ENCODE measurements at places on chromosomes 2 and 18.

- DNase-seq: no peak
These were observed 156.1 kb downstream of the HAUS1 start for GRCh38 chr18:46260016-46260878.

DNA sequence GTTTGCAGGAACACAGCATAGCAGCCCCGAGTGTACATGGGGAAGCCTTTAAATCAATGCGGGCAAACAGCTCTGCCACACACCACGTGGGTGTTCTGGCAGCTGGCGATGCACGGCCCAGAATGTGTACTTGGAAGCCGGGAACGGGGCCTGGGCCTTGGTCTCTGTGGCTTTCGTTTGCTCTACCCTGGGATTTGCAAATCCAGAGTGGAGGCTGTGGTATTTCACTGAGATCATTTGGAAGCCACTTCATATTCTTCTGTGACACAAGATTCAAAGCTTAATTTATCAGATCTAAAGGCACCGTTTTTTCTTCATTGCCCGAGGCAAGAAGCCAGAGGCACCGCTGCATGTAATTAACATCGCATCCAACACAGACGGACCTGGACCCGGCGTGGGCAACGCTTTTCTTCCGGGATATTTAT lies 246.3 kb upstream of the MYT1L start:
- peak; percentile 76 for DNase-seq

GRCh38 chr2:176083796-176084261 lies at the start of gene EVX2:
TSS of gene EVX2 (minus strand) at chr2:176083962. CDS start at chr2:176083776, 186 bp downstream.
- DNase-seq: no peak

DNA sequence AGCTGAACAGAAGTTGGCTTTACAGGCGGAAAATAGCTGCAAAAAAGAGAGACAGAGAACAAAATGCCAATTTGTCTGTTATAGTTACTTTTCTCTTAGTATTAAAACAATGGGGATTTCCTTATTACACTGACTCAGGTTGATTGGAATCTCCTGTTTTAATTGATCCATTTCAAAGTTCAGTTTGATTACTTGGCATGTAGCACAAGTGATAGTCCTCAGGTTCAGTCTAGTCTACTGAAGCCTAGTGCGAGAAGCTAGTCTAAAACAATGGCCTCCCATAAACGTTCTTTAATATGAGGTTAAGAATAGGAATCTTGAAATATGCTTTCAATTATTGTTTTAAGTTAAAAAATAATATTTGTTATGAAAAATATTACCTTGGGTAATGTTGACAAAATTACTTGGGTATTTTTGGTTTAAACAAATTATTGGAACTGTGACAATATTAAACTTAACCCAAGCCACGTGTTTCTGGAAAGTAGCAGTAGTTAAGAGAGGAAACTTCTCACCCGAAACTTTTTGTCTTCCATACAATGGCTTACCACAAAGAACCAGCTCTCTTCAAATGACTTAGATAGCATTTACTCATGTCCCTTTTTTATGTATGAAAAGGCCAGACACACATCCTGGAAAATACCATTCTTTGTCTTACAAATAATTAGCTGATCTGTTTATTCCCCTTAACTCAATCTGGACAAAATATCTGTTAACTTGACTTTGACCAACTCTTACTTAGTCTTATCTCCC lies 1326.2 kb upstream of the TMEFF2 start:
- no peak for DNase-seq

GRCh38 chr2:8006181-8006580 lies 675.7 kb upstream of the ID2 start:
- DNase-seq: no peak

DNA sequence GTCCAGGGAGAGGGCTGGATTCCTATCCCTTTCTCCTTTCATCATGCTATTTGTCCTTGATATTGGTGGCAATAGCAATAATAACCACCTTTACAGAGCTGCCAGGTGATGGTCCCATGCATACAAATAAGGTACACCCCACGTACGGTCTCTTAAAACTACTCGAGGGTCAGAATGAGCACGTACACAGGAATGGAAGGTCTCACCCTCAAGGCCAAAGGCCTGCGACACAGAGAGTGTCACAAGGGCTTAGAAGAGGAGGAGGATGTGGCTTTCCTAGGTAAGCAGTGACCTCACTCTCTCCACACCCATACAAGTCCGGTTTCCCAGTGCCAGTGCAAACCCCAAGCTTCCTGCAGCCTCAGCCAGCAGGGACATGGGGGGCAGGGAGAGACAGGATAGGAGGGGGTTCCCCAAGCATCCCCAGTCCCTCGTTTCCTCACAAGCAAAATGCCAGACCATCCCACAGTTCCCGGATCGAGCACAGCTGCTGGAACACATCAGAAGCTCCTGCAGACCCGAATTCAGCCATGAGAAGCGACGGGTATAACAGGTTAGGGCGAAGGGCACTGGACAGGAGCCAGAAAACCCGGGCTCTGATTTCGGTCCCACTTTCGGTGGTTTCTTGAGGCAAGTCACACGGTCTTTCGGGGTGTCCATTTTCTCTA lies 49.2 kb downstream of the PLB1 start:
- no peak for DNase-seq

DNA sequence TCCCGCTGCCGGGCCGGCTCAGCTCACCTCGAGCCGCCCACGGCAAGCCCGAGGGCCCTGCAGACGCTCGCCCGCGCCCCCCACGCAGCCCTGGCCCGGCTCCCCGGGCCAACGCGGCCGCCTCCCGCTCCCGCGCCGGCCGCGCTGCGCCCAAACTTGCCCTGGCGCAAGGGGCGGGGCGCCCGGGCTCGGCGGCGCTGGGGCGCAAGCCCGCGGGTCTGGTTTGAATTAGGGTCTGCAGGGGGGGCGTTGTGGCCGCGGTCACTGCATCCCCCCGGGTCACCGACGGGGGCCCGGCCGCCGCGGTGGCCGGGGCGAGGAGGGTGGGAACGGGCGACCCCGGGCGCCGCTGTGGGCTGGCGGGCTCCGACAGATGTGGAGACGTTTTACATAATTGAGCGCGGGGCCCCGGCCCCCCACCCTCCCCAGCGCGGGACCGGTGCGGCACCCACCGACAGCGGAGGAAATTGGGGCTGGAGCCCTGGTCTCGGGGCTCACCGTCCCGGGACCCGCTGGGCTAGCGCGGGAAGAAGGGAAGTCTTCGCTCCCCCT lies 690 bp downstream of the SDC1 start:
- no peak for DNase-seq

- DNase-seq: peak; percentile 57
These were observed 752 bp downstream of the MGAT4A start for GRCh38 chr2:98730053-98730706.

GRCh38 chr2:214631406-214631805 lies 178.1 kb downstream of the BARD1 start:
- no peak for DNase-seq

DNA sequence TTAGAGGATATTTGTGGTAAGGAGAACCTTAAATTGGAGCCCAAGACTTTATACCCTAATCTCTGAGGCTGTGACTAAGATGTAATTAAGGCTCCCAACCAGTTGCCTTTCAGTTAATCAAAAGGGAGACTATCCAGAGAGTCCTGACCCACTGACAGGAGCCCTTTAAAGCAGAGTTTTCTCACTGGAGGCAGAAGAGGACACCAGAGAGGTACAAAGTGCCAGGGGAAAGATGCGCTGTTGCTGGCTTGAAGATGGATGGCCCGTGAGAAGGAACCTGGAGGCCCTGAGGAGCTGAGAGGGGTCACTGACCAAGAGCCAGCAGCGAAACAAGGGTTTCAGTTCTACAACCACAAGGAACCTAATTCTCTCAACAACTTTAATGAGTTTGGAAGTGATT lies 137.3 kb downstream of the TMEM131 start:
- DNase-seq: no peak

- DNase-seq: no peak
These were observed 39.3 kb upstream of the ITSN2 start for GRCh38 chr2:24399434-24400206.

DNA sequence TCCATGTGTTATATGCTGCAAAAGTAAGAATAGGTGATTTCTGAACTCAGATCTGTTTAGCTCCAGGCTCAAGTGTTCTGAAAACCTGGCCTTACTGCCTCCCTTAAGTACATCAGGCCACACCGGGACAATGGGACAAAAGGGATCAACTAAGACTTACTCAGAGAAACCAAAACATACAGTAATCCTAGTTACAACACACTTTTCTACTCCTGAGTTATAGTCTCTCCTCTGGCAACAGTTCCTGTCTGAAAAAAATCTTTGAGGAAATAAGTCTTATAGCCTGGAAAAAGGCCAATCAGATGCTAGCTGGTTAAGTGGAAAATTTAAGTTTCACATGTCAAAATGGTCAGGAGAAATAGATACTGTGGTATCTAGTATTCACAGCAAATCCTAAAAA lies 5.6 kb downstream of the METTL5 start:
- no peak for DNase-seq

GRCh38 chr2:11391942-11392266 lies 47.5 kb upstream of the ROCK2 start:
- DNase-seq: no peak

- no peak for DNase-seq
These were observed 12.9 kb upstream of the MC5R start for GRCh38 chr18:13810950-13811485.

DNA sequence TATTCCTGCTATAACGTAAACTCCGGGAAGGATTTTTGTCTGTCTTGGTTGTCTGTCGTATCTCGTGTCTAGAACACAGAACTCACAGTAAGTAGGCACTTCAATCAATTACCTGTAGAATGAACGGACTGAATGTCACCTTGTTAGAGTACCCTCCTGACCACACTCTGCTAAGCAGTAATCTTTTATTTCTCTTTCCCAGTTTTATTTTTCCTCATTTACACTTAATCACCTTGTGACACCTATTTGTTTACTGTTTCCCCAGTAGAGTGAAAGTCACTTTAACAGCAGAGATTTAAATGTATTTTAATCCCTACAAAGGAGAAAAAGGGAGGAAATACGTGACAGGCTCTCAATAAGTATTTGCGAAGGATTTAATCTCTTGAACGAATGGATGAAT lies 514 bp upstream of the EPB41L5 start:
- DNase-seq: no peak

GRCh38 chr2:55519938-55520885 lies 694 bp downstream of the CFAP36 start:
- no peak for DNase-seq

- no peak for DNase-seq
These were observed 235.9 kb downstream of the SETBP1 start for GRCh38 chr18:44916429-44917207.

GRCh38 chr18:45107425-45107824 lies 426.7 kb downstream of the SETBP1 start:
- no peak for DNase-seq

- DNase-seq: no peak
These were observed 94.7 kb upstream of the SP3 start for GRCh38 chr2:174059884-174060244.

DNA sequence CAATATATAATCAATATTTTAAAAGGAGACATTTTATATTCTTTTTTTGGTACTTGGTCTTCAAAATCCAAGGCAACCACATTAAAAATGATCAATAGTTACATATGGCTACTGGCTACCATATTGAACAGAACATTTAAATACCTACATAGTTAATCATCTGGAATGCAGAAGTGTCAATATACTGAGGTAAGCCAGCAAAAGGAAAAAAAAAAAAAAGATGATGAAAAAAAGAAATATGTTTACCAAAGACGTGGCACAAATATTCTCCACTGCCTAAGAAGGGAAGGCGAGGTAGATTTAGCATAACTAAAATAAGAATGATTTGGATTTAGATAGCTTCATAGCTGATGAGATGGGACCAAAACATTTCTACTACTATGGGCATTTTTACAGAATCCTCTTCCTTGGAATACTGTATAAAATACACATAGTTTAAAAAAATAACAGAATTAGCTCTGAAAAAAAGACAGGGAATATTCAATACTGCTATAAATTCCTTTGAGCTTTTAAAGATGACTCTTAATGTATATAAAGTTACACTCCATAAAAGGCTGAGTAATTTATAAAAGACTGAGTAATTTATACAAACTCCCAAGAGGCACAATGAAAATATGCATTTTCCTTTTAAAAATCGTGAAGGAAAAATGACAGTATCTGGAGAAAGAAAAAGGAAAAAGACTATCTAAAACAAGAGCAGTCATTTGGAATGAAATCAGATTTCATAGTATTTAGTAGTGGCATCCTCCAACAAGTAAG lies 63.5 kb downstream of the CDH2 start:
- no peak for DNase-seq
